ENCODE measurements at places on chromosomes 7 and 10.
A peak's percentile ranks its signal among the peaks of the same experiment; 100 is the strongest.

GRCh38 chr7:141737118-141737835 lies 881 bp upstream of the SSBP1 start:
- H3K4me3 ChIP-seq, result peak overlapping the region; percentile 74
- no peaks in the 10 kb centered on the region for H3K27me3 ChIP-seq
- no peak for DNase-seq

DNA sequence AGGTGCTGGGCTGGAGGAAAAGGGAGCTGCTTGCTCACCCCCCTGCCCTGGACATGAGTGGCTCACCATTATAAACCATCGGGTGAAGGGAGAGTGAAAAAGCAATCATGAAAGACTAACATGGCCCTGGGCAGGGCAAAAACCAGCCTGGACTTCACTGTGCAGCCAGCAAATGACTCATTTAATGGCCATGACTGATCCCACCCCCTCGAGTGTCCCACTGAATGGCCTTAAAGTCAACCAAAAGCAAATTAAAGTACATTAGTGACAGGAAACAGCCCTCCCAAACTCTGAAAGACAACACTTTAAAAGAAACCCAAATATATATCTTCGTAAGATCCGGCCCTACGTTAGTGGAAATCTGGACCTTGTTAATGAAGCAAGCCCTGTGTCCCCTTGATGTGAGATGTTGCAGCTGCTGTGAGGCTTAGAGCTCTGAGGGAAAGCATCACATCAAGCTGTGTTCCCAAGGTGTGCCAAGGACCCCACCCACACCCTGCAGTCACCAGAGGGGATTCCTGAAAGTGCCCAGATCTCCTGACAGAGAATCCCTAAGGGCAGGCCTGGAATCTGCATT lies 31.2 kb downstream of the ADCYAP1R1 start:
- no peak overlapping the region for H3K27ac ChIP-seq
- no peak for DNase-seq
- no peaks in the 10 kb centered on the region for H3K27me3 ChIP-seq
- H3K36me3 ChIP-seq, result no peaks in the 10 kb centered on the region
- H3K4me3 ChIP-seq, result no peak overlapping the region

DNA sequence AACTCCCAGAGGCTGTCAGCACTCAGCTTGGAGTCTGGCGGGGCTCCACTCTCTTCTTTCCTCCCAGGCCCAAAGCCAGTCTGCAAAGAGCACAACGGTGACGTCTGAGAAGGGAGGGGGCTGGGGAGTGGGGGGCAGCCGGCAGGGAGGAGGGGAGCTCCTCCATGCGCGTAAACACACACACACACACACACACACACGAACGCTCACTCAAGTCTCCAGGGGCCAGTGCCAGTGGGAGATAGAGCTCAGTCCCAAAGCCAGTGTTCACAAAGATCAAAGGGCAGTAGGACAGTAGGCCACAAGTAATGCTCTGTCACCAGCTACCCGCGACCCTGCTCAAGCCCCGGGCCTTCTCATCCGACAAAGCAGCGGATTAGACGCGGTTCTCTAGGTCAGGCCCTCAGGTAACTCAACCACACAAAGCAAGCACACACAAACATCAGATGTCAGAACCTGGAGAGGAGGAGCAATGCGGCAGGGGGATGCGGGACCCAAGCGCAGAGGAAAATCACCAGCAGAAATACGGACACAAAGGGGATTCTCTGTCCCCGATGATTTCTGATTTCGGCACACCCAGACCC lies 19.9 kb downstream of the TCAF1 start:
- H3K4me1 ChIP-seq, result peaks cover 35% of the 10 kb centered on the region
- H3K27me3 ChIP-seq, result no peaks in the 10 kb centered on the region
- DNase-seq, result no peak
- H3K27ac ChIP-seq, result no peak overlapping the region
- no peaks in the 10 kb centered on the region for H3K36me3 ChIP-seq
- H3K4me3 ChIP-seq, result peak overlapping the region; percentile 70

GRCh38 chr7:139396323-139396951 lies 36.7 kb downstream of the LUC7L2 start:
- peaks cover 22% of the 10 kb centered on the region for H3K4me1 ChIP-seq
- H3K27ac ChIP-seq, result peak overlapping the region; percentile 54
- peaks cover 2% of the 10 kb centered on the region for H3K36me3 ChIP-seq

DNA sequence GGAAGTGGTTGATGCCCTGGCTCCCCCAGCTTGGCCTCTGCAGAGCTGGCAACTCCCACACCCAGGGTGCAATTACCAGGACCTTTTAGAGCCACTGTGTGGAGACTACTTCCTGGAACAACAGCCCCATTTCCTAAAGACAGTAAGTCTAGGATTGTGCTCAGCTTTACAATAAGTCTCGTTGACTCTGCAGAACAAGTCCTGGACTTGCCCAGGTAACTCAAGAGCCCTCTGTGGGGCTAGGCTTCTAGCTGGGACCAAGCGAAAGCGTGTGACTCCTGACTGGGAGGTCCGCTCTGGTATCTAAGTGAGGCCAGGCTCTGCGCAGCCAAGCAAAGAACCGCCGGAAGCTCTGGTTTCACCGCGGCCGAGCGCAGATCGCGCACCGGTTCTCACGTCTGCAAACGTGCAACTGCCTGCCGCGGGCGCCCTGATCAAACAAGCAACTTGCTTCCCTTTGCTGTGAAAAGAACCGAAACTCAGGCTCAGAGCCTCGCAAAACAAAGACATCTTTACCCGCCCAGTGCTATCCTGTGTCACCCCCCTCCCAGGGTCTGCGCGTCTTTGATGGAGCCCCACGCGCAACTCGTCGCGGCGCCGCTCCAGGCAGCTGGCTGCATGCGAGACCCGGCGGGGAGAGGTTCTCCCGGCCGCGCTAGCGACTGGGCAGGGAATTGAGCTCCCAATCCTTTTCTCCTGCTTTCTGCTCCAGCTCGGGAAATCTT lies 4.4 kb upstream of the PDLIM1 start:
- no peaks in the 10 kb centered on the region for H3K36me3 ChIP-seq
- DNase-seq, result no peak
- H3K27me3 ChIP-seq, result no peaks in the 10 kb centered on the region
- peak overlapping the region; percentile 73 for H3K4me3 ChIP-seq
- peak overlapping the region; percentile 36 for H3K27ac ChIP-seq

DNA sequence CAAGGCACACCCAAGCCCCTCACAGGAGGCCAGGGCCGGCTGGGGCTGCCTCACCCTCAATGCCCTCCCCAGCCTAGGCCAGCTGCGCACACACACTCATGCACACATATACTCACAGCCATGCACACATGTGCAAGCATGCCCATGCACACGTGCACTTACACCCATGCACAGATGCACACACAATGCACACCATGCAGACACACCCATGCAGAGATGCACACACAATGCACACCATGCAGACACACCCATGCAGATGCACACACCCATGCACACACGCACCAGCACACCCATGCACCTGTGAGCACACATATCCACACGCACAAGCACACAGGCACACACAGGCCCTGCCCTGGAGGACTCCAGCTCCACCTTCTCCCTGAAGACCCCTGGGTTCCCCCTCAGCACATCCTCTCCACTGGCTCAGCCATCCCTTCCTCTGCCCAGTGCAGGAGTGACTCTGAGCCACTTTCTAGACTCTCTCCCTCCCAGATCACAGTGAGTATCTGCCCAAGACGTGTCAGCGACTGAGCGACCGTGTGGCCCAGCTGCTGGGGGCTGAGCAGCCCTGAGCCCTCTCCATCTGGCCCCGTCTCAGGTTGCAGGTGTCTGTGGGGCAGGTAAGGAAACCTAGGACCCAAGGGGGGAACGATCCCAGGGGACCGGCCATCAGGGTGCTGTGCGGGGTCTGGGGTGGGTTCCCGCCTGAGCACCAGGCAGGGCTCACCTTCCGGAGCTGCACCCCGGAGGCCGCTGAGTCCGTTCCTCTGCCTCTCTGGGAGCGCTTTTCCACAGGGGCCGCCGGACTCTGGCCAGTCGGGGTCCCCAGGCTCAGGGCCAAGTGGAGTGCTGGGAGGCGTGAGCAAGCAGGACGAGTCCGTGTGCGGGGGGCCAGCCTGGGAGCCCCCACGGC lies 25.8 kb downstream of the AP5Z1 start:
- no peak overlapping the region for H3K27ac ChIP-seq
- no peaks in the 10 kb centered on the region for H3K4me1 ChIP-seq
- DNase-seq, result no peak
- H3K36me3 ChIP-seq, result no peaks in the 10 kb centered on the region

GRCh38 chr7:106421181-106421762 lies 136.5 kb upstream of the NAMPT start:
- no peaks in the 10 kb centered on the region for H3K27me3 ChIP-seq
- H3K4me3 ChIP-seq, result no peak overlapping the region
- H3K4me1 ChIP-seq, result peaks cover 28% of the 10 kb centered on the region

DNA sequence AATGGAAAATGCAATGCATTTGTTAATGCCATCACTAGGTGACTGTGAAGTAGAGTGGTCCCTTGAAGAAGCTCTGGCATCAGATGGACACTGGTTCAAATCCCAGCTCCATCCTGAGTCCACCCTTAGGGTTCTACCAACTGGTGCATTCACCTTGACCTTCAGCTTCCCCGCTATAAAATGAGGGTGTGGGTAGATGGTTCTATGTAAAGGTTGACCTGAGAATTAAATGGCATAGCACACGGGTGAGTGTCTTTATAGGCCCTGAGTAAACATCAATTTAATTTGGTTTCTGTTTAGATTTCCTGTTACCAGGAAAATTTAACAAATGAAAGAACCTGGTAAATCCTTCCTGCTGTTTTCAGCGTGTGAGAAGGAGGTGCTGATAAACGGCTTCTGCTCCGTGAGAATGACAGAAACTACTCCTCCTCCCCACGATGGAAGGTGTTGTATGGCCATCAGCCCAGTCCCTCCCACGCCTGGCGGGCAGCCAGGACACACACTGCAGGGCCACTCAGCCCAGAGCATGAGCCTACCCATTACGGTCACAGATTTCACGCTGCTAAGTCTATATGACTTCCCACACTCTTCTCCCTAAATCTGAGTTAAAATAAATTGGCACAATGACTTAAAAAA lies 210.1 kb downstream of the TNS3 start:
- H3K27me3 ChIP-seq, result no peaks in the 10 kb centered on the region
- H3K27ac ChIP-seq, result no peak overlapping the region
- H3K36me3 ChIP-seq, result peaks cover 19% of the 10 kb centered on the region
- peaks cover 15% of the 10 kb centered on the region for H3K4me1 ChIP-seq

DNA sequence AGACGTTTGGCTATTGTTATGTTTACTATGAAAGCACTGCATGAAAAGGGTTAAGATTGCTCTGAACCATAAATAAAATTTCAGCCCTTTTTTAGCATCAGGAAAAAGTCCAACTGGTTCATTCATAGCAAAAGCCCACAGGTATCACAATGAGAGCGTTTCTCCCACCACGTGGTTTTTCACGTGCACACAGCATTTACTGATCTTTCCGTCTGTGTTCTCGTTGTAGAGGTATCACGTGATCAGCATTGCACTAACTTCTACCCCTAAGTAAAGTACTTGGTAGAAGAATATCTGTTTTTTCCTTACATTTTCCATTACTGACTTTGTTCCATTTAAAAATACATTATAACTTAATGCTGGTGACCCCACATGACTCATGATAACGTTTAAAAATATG lies 17.8 kb upstream of the CCDC3 start:
- no peak overlapping the region for H3K4me3 ChIP-seq
- no peaks in the 10 kb centered on the region for H3K36me3 ChIP-seq
- no peaks in the 10 kb centered on the region for H3K27me3 ChIP-seq

DNA sequence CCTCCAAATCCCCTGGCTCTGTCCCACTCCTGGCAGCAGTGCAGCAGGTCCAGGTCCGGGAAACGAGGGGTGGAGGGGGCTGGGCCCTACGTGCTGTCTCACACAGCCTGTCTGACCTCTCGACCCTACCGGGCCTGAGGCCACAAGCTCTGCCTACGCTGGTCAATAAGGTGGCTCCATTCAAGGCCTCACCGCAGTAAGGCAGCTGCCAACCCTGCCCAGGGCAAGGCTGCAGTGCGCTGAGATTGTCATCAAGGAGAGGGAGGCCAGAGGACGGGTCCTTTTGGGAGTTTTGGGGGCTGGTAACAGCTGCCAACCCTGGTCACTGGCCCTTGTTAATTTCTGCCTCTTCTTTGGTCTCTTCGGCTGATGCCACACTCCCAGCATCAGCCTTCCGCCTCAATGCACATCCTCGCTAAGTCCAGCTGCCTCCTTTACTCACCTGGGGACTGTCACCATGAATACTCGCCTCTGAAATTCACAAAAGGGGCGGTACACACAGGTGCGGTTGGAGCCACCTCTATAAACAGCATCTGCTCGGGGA lies 3.5 kb downstream of the EPO start:
- H3K27ac ChIP-seq, result no peak overlapping the region
- H3K36me3 ChIP-seq, result no peaks in the 10 kb centered on the region
- H3K4me1 ChIP-seq, result peaks cover 10% of the 10 kb centered on the region
- peaks cover 5% of the 10 kb centered on the region for H3K27me3 ChIP-seq

DNA sequence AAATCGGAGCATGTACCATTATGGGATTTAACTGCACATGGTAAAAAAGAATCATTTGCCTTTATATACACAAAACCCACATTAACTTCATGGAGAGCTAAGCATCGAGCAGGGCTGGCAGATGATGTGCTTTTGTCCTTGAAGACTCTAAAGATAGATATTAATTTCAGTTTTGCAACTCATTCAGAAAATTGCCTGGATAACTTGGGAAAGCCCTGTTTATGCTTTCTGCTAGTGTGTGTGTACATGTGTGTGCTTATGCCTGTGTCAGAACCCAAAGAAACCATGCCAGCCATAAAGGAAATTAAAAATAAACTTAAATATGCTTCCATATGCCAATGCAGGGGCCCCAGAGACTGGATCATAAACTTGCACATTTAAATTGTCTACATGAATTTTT lies 640.0 kb downstream of the PARD3 start:
- no peak for DNase-seq
- H3K4me3 ChIP-seq, result no peak overlapping the region
- no peak overlapping the region for H3K27ac ChIP-seq
- no peaks in the 10 kb centered on the region for H3K36me3 ChIP-seq
- H3K27me3 ChIP-seq, result no peaks in the 10 kb centered on the region

GRCh38 chr10:112221545-112221944 lies 38.0 kb upstream of the GPAM start:
- H3K27ac ChIP-seq, result no peak overlapping the region
- H3K4me1 ChIP-seq, result no peaks in the 10 kb centered on the region
- H3K4me3 ChIP-seq, result no peak overlapping the region
- H3K36me3 ChIP-seq, result no peaks in the 10 kb centered on the region

- no peaks in the 10 kb centered on the region for H3K27me3 ChIP-seq
- H3K36me3 ChIP-seq, result no peaks in the 10 kb centered on the region
- H3K4me3 ChIP-seq, result no peak overlapping the region
- no peaks in the 10 kb centered on the region for H3K4me1 ChIP-seq
- DNase-seq, result no peak
Measured at GRCh38 chr10:130929422-130930325, 381.8 kb downstream of the TCERG1L start.

DNA sequence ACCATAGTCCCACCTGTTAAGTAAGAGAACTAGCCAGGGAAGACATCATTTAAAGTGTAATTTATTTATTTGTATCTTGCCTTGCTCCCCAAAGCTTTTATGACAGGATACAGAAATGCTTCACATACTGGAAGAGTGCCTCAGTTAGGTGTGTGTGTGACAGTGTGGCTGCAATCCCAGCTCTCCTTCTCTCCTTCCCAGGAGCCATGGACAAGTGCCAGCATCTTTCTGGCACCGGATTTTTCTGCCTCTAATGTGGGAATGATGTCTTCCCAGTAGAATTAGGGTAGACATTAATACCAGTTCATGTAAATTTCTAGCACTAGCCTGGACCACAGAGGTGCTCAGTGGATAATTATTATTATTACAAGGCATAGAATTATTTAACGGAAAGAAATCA lies 30.3 kb upstream of the ATXN7L1 start:
- DNase-seq, result no peak
- no peak overlapping the region for H3K4me3 ChIP-seq
- H3K4me1 ChIP-seq, result no peaks in the 10 kb centered on the region
- no peak overlapping the region for H3K27ac ChIP-seq

Data from thoracic aorta (tissue), 2 donors.